ENCODE measurements at places on chromosomes 2 and 18.

- no peak for DNase-seq
Measured at GRCh38 chr2:207697411-207697810, 14.0 kb upstream of the CCNYL1 start.

GRCh38 chr2:130933501-130933900 is 96.8 kb downstream of the ARHGEF4 start:
- DNase-seq: no peak

DNA sequence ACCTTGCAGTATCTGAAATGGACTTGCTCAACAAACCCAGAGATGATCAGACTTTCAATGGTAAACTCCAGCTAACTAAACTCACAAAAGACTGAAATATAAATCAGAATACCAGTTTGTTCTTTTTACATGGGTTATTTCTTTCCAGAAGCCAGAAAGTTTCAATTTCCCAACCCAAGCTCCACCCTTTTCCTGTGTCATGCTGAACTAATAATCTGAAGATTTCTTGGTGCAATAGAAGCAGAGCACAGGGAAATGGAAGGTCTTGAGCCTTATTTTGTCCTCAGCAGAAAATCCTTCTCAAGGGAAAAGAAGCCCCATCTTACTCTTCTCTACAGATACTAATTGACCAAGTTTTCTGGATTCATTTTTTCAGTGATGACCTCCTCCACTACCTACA is 93.3 kb upstream of the PAPOLG start:
- DNase-seq: peak; percentile 18

GRCh38 chr2:5612666-5613065 is 79.5 kb upstream of the SOX11 start:
- no peak for DNase-seq

DNA sequence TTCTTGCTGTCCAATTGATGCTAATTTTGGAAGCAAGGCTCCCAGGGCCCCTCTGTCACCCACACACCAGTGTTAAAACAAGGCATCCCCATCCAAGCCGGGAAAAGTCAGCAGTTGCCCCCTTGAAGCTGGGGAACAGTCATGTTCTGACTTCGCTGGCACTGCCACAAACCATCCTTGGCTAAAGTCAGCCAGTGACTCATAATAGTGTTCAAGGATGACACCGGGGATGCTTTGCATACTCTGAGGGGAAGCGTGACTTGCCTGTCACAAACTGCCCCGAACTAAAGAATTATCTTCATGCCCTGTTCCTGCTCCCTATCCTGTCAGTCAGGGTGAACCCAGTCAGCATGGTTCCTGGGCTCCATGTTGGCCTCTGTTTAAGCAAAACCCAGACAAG is 37.0 kb downstream of the TGFA start:
- peak; percentile 89 for DNase-seq

GRCh38 chr2:118049140-118049815 is 35.4 kb upstream of the CCDC93 start:
- DNase-seq: no peak

DNA sequence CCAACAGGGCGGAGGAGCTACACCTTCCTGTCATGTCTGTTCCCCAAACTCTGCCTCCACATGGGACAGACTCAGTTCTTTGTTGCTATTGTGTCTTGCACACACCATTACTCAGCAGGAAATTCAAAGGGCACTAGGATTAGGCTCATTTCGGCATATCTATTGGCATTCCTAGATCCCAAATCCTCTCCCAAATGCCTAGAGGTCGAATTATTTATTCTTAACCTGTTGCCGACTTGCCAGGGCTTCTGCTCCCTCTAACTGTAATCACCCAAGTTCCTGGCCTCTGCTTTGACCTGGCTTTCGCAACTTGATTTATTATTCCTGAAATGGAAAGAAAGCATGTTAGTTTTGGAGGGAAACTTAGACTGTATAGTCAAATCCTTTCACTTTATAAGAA is 67.8 kb upstream of the ST6GAL2 start:
- DNase-seq: no peak

GRCh38 chr2:204213588-204213987 is 277.0 kb downstream of the ICOS start:
- DNase-seq: no peak

- no peak for DNase-seq
Measured at GRCh38 chr2:225512876-225513540, 113.5 kb downstream of the NYAP2 start.

GRCh38 chr2:239111401-239112100 is 263.7 kb downstream of the TWIST2 start:
- DNase-seq: no peak

GRCh38 chr2:123540291-123540690 is 484.8 kb upstream of the CNTNAP5 start:
- no peak for DNase-seq

DNA sequence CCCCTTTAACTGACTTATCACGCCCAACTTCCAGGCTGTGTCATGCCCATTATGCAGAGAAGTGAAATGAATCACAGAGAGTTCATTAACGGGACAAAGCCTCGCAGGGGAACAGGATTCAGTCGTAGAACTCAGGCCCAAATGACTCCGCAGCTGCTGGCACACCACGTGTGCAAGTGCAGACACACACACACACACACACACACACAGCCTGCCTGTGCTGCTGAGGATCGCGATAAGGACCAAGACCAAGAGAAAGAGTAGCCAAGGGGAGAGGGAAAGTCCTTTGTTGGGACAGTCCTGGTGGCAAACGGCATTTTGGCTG is 90.0 kb upstream of the TAF1B start:
- DNase-seq: peak; percentile 97

GRCh38 chr2:40396124-40396523 is 55.8 kb downstream of the SLC8A1 start:
- DNase-seq: no peak

- no peak for DNase-seq
Measured at GRCh38 chr2:54428108-54428831, 27.9 kb upstream of the SPTBN1 start.

GRCh38 chr2:72255540-72255939 is 107.9 kb upstream of the CYP26B1 start:
- no peak for DNase-seq

DNA sequence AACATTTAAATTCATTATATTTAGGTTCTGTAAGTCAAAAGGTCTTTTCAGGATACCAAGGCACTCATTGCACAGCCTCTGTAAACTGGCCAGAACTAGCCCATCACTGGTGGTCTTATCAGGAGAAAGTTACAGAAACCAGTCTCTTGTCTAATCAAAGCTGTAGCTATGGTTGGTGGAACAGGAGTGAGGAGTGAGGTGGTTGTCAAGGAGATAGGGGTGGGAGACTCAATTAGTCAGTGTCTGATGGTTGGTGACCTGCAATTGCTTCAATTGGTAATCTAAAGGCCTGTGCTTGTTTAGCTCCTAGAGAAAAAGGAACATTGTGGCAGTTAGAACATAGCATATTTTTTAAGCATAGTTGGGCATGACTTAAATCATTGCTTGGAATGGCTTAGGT is 458.6 kb upstream of the CDH2 start:
- no peak for DNase-seq

DNA sequence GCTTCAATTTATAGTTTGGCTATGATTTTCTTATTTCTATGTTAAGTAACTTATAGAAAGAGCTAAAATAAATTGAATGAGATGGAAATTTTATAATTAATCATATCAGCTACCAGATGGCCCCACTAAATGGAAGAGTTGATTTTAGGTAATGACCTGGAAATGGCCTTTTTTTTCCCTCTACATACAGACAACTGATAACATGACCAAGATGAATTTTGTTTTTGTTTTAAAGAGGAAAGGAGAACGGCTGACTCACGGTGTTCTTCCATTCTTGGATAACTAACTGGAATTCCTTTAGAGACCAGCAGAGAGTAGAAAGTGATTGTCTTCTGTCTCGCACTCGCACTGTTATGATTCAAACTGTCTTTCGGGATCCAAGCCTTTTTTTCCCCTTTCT is 91.0 kb downstream of the TMEM185B start:
- DNase-seq: no peak

DNA sequence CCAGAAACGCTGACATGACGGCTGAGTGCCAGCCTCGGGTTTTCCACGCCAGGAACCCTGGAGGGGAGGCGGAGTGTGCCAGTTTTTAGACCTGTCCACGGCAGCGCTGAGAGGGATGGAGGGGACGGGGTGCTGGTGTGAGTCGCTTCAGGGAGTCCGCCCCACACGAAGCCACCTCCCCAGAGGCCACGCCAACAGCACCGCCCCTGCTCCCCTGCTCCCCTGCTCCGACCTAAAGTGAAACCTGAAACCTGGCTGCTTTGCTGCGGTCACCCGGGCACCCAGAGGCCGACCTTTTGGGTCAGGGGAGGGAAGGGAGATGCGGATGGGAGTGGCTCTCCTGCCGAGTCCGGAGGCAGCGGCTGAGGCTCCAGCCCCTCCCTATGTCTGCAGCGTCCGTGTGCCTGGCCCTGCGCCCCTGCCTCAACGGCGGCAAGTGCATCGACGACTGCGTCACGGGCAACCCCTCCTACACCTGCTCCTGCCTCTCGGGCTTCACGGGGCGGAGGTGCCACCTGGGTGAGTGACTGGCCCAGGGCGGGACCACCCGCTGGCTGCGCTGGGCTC is 38.1 kb downstream of the SNED1 start:
- no peak for DNase-seq
